ENCODE measurements at places on chromosomes 7 and 10. TPM values are rescaled to one million over a fixed set of nuclear protein-coding genes. Genes with fewer than 3 reads are reported as not detected.

- H3K36me3 ChIP-seq, result no peaks in the 10 kb centered on the region
- peak within 1 kb of the TSS; percentile 76 for H3K4me3 ChIP-seq
- DNase-seq, result peak; percentile 82
- peaks cover 15% of the 10 kb centered on the region for H3K4me1 ChIP-seq
Observed at GRCh38 chr10:126387931-126388911, at the start of gene ADAM12. ADAM12 (minus strand) TSS chr10:126388477; CDS start chr10:126388145, 332 bp downstream.

The WDR91 gene
- 17.5 TPM for total RNA-seq

- H3K27ac ChIP-seq, result no peak overlapping the region
- no peaks in the 10 kb centered on the region for H3K4me1 ChIP-seq
- no peaks in the 10 kb centered on the region for H3K36me3 ChIP-seq
- H3K4me3 ChIP-seq, result no peak overlapping the region
- H3K27me3 ChIP-seq, result no peaks in the 10 kb centered on the region
Observed at GRCh38 chr10:23067939-23068775, 27.2 kb upstream of the MSRB2 start.

The INPP5F gene
- 18.5 TPM for total RNA-seq

The SLC18A3 gene
- total RNA-seq, result not detected

DNA sequence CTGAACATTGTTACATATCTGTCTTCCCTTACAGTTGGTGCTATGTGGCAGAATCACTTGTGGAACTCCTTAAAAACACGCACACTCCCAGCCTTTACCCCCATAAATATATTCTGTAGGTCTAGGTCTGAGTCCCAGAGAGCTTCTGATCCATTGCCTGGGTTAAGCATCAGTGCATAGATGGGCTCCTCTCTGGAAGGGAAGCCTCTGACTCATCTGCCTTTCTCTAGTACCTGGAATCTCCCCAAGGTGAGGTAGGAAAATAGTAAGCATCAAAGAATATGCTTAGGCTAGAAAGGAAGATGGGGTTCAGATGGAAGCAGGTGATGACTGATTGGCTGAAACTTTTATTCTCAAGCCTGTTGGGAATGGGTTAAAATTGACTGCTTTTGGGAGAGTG lies 26.1 kb downstream of the PROSER2 start:
- H3K36me3 ChIP-seq, result no peaks in the 10 kb centered on the region
- no peak overlapping the region for H3K27ac ChIP-seq
- H3K27me3 ChIP-seq, result no peaks in the 10 kb centered on the region
- H3K4me1 ChIP-seq, result no peaks in the 10 kb centered on the region

The MOSPD3 gene
- 3.9 TPM for total RNA-seq

GRCh38 chr10:48361176-48361575 lies 54.7 kb downstream of the MAPK8 start:
- no peak for DNase-seq
- no peaks in the 10 kb centered on the region for H3K36me3 ChIP-seq
- H3K4me1 ChIP-seq, result peaks cover 14% of the 10 kb centered on the region
- no peaks in the 10 kb centered on the region for H3K27me3 ChIP-seq
- H3K27ac ChIP-seq, result no peak overlapping the region
- no peak overlapping the region for H3K4me3 ChIP-seq

DNA sequence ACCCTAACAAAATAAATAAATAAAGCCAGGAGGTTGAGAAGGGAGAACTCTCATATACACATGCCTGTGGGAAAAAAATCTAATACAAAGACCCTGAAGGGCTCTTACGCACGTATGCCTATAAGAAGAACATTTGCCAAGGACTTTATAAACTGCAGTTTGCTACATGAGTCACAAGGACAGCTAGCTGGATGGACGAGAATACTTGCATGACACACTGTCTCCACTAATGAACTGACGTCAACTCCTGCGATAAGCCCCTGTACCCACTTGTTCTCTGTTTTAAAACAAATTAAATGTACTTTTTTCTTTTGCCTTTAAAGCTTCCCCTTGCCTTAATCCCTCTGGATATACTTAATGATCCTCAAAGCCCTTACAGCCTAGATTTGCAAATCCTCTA lies 374.6 kb upstream of the GHITM start:
- H3K4me3 ChIP-seq, result no peak overlapping the region
- H3K36me3 ChIP-seq, result no peaks in the 10 kb centered on the region
- no peaks in the 10 kb centered on the region for H3K27me3 ChIP-seq
- no peaks in the 10 kb centered on the region for H3K4me1 ChIP-seq
- no peak overlapping the region for H3K27ac ChIP-seq

DNA sequence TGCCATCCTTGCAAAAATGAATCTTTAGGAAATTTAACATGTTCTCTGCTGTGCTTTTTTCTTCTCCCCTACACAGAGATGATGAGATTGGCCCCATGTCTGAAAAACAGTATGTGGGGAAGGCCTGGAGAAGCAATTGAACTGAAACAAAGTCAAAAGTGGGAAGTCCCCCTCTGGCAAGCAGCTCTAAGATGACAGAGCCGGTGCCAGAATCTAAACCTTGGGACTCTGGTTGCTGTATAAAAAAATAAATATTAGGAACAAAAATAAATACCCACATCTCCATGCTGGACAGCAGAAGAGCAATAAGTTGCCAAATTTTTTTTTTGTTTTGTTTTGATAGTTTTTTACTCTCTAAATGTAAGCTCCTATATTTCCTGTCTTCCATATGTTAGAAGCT lies 51.8 kb upstream of the TRIL start:
- H3K27ac ChIP-seq, result no peak overlapping the region
- DNase-seq, result no peak
- H3K36me3 ChIP-seq, result no peaks in the 10 kb centered on the region
- H3K4me3 ChIP-seq, result no peak overlapping the region
- H3K27me3 ChIP-seq, result peaks cover 2% of the 10 kb centered on the region
- no peaks in the 10 kb centered on the region for H3K4me1 ChIP-seq

The NUTM2A gene
- total RNA-seq, result 0.51 TPM

The MRPS16 gene
- 62.3 TPM for total RNA-seq

- no peaks in the 10 kb centered on the region for H3K27me3 ChIP-seq
- H3K36me3 ChIP-seq, result no peaks in the 10 kb centered on the region
- no peak overlapping the region for H3K4me3 ChIP-seq
- no peak for DNase-seq
Observed at GRCh38 chr10:127372361-127372760, 176.0 kb upstream of the INSYN2A start.

Measured in fibroblast of lung (primary cell).